ENCODE measurements at places on chromosomes 11 and 22.
A peak's percentile ranks its signal among the peaks of the same experiment; 100 is the strongest.

DNA sequence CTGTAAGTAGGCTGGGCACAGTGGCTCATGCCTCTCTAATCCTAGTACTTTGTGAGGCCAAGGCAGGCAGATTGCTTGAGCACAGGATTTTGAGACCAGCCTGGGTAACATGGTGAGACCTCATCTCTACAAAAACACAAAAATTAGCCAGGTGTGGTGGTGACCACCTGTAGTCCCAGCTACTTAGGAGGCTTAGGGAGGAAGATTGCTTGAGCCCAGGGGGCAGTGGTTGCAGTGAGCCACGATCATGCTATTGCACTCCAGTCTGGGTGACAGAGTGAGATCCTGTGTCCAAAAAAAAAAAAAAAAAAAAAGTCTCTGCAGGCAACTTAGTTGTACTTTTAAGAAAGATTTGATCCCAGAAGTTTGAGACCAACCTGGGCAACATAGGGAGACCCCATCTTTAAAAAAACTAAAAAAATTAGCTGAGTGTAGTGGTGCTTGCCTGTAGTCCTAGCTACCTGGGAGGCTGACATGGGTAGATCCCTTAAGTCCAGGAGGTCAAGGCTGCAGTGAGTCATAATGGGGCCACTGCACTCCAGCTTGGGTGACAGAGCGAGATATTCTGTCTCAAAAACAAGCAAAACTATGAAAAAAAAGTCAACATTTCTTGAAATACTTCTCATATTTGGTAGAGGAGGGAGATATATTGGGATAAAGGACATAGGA is 10.5 kb downstream of the ATM start:
- no peak for DNase-seq

DNA sequence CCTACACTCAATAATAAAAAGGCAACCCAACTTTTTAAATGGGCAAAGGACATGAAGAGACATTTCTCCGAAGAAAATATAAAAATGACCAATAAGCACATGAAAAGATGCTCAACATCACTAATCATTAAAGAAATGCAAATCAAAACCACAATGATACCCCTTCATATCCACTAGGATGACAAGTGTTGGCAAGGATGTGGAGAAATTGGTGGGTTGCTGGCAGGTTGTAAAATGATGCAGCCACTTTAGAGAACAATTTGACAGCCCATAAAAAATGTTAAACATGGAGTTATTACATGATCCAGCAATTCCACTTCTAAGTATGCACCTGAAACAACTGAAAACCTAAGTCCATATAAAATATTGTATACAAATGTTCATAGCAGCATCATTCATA is 73.2 kb upstream of the LMO2 start:
- no peak for DNase-seq

DNA sequence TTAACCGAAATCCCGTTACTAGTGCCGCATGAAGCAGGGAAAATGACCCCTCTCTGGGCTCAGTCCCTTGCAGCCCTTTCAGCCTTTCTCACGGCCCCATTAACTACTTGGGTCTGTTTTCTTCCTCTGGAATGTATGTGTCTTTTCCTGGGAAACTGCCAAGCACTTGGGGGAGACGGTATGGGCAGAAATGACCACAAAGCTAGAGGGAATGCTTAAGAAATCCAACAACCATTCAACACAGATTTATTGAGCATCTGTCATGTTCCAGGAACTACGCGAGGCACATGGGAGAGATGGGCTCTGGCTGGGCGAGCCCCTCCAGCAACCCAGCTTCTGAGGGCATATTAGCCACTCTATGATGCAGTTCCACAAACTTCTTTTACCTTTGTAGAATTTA is 462.6 kb downstream of the BUD13 start:
- no peak for DNase-seq

DNA sequence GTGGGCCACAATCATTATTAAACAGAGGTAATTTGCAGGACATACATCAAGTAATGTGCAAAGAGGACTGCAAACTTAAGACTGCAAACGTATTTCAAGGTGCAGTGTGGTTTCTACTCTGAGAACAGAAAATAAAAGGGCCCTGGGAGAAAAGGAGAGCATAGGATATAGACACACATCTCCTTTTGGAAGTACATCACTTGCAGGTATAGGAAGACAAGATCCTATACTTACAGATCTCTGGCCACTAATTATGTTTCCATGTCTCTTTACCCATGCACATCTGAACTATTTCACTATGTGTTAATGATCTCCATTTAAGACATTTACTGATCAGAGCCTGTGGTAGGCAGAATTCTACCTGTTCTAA is 47.7 kb downstream of the PIWIL3 start:
- DNase-seq = no peak

DNA sequence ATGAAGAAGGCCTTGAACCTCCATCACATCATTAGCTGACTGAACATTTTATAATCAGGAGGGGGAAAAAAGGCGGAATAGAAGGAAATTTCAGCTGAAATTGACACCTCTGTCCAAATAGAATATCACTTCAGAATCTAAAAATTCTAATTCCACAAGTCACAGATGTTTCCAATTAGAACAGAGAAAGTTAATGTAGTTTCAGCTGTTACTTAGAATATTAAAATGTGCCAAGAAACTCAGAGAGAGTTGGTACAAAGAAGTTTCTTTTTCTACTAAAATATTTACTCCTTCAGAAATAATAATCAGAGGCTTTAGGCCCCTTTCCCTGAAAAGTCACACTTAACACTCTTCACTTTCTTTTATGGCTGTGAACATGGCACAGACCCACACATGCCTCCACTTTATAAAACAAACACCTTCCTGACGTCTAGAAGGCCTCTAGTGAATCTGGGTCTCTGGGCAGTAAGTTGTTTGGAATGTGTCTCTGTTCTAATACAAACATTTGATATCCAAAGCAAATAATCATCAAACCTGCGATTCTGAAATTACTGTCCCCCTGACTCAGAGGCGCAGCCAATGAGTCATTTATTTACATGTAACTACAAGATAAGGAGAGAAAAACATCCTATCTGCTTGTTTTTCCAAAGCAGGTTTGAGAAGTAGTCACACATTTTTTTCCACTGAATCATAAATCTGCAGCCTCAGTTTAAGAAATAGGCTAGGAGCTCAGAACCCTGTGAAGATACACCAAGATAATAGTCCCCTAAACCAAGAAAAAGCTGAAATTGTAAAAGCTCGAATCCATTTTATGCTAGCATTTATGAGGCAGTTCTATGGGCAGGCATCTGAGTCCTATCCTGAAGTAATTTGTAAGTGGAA is 148.4 kb downstream of the ME3 start:
- DNase-seq = no peak

DNA sequence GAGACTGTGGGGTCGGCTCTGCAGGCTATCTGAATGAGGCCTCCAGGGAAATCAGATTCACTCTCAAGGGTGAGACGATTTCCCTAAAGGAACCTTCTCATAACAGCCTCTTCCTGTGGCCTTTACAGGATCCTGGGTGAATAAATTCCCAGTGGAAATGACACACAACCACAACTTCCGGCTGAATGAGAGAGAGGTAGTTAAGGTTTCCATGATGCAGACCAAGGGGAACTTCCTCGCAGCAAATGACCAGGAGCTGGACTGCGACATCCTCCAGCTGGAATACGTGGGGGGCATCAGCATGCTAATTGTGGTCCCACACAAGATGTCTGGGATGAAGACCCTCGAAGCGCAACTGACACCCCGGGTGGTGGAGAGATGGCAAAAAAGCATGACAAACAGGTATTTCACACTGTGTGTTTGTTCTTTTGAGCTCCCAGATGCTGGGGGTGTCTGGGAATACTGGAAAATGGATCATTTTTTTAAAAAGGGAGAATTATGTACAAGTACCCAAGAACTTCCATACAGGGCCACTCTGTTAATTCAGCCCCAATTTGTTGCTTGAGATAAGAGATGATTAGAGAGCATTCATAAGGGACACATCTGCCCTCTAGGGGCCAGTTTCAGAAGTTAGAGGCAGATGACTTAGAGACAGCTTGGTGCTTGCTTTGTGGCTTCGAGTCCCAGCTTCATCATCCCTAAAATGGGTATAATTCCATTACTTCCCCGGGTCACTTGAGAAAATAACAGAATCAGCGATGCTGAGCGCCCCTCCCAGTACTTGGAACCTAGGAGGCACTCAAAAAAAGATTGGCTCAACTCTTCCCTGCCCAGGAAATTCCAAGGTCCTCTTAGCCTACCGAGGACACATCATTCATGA is 10.2 kb downstream of the SERPIND1 start:
- no peak for DNase-seq

DNA sequence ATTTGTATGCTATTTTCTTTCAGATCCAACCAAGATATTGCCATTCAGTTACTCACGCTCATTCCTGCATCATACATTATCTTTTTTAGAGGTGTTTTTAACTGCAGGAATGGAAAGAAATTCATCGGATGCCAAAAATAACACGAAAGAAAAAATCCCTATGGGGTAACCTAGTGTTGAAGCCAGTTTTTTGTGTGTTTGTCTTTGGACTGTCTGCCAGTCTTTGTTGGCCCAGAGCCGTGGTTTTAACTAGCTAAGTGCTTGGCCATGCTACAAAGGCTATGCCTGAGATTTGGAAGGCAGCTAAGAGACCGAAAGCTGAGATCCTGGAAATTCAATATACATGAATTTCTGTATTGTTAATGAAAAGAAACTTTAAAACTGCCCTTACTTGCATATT is 309.8 kb upstream of the CNTN5 start:
- no peak for DNase-seq

DNA sequence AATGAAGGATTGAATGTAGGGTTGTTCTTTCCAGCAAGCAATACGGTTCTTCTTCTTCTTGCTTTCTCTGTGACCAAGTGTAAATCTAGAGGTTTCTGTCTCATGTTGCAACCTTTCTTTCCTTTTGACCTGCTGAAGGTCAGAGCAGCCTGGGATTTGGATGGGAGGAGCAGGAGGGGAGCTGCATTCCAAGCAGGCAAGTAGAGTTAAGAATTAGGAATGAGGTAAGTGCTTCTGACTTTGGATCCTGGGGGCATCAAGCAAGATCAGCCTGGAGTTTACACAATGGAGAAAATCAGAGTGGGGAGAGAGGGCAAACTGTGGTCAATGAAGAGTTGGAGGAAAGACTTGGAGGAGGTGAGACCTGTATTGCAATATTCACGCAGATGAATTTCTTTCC is 225.6 kb upstream of the ZBED5 start:
- no peak for DNase-seq

DNA sequence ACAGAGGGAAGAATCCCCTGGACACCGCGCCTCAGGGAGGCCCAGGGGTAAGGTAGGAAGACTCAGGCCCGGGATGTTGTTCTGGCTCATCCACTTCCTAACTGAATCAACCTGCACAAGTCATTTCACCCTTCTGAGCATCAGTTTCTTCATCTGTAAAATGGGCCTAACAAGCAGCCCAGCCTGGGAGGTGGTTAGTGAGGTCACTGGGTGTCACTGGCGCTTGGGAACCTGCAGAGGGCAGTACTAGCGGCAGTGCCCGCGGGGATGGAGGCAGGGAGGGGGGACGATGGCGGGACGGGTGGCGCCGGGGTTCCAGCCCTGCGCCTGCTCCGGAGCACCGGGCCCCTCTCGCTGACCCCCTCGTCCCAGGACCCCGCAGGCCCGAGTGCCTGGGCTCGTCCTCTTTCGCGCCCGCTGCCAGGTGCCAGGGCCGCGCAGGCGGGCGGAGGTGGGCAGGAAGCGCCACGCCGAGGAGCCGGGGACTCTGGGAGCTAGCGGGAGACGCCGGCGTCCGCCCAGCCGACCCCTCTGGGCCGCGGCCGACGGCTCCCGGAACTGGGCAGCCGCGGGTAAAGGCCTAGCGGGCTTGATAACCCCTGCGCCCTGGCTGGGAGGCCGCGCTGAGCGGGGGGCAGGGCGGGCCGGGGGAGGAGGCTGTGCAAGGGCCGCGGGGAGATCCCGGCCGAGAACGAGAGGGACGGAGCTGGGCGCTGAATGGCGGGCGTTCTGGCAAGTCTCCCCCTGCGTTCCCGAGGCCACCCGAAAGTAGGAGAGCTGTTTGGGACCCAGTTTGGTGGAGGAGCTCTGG is at the start of gene NLRX1:
Gene NLRX1 (plus strand): TSS at position 255 of the 811 bp plus-strand sequence. CDS start 2,679 bp downstream, outside the sequence.
- DNase-seq = peak; percentile 66

GRCh38 chr22:46007003-46007847 is 30.3 kb upstream of the WNT7B start:
- no peak for DNase-seq

- DNase-seq = no peak
These were observed at the start of gene MFRP for GRCh38 chr11:119346605-119347004. Gene MFRP (minus strand): TSS chr11:119346705. CDS start chr11:119346513, 192 bp downstream.

DNA sequence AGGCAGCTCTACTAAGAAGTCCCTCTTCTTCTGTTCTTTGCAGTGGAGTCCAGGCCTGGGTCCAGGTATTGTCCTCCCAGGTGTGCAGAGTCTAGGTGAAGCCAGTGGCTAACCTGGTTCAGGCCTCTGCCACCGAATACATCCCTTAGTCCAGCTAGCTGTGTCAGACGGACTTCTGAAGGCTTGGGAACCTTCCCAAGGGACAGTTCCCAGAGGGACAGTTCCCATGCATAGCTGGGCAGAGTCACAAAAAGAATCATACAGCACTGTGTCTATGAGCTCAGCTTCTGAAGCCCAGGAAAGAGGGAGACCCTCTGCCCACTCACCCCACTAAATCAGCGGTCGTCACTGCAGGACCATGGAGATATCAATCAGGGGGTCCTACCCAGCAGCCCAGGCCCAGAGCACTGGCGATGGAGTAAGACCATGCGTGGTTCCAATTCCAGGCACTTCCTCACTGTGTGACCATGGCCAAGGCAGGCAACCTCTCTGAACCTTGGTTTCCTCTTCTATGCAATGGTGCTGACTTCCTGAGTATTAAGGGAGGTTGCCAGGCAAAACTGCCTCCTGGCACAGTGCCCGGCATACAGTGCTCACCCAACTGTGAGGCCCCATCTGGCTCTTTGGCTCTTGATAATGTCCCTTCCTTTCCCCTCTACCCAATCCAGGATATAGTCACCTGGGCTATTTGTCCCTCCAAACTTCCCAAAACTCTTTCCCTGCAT is 3.4 kb downstream of the MS4A10 start:
- DNase-seq = no peak

DNA sequence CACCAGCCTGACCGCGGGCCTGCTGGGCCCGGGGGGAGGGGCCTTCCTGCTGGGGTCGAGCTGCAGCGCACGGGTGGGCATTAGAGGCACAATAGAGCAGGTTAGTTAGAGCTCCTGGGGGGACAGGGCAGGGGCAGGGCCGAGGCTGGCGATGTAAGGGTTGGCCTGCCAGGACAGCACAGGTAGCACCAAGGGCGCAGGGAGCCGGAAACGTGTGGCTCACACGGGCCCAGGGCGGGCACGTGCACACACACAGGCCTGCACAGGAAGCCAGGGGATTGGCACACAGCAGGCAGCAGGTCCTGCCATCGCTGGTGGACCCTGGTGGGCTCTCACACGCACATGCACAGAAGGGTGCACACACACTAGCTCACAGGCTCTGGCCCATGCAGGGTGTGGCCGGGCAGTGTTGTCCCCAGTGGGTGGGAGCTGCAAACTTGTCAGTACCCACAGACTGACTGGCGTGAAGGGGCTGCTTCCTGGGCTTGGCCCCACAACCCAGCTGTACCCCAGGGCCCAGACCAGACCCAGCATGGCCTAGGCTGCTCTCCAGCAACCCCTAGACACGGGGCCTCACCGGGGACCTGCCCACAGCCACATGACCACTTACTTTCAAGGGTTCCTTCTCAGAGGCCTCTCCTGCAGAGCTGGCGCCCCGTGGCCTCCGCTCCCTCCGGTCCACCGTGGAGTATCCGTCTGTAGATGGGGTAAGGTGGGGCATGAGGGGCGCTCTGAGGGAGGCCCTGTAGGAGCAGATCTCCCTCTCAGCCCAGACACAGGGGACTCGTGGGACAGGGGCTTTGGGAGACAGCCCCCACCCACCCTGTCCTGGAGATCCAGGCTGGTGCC is 29.9 kb upstream of the TXNRD2 start:
- DNase-seq = no peak
